NCI-H187 treated with DMSO at 0.1 percent for 48 hours (cell line): ENCODE measurements at places on chromosomes 4 and X.

- no peak for DNase-seq
Observed at GRCh38 chr4:174592256-174592984, 70.1 kb upstream of the HPGD start.

DNA sequence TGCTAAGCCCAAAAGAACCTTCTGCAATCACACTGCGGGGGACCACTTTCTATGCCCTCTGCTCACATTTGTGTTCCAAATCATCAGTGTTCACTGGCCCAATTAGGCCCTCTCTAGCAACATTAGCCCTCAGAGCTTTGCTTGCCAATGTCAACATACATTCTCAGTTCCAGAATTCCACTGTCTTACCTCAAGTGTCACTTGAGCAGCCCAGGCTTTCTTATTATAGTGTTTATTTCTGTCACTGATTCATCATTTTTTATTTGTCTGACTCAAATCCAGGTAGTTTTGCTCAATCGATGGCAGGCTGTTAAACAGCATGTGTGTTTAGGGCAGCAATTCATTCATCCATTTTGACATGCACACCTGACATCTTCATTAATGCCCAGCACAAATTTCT, 291.2 kb downstream of the TEX13A start:
- no peak for DNase-seq

- no peak for DNase-seq
Observed at GRCh38 chr4:3449574-3450534, 8.1 kb downstream of the HGFAC start.

GRCh38 chrX:265502-265901, 15.7 kb upstream of the PLCXD1 start:
- DNase-seq: no peak
